ENCODE measurements at places on chromosomes 4 and X.

DNA sequence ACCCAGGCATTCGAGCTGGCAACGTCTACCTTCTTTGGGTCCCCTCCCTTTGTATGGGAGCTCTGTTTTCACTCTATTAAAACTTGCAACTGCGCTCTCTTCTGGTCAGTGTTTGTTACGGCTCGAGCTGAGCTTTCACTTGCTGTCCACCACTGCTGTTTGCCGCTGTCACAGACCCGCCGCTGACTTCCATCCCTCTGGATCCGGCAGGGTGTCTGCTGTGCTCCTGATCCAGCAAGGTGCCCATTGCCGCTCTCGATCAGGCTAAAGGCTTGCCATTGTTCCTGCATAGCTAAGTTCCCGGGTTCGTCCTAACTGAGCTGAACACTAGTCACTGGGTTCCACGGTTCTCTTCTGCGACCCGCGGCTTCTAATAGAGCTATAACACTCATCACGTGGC, 183.5 kb upstream of the GALNTL6 start:
- no peak for DNase-seq

- DNase-seq = no peak
These were observed 56.0 kb downstream of the TMEM131L start for GRCh38 chr4:153521999-153522801.

DNA sequence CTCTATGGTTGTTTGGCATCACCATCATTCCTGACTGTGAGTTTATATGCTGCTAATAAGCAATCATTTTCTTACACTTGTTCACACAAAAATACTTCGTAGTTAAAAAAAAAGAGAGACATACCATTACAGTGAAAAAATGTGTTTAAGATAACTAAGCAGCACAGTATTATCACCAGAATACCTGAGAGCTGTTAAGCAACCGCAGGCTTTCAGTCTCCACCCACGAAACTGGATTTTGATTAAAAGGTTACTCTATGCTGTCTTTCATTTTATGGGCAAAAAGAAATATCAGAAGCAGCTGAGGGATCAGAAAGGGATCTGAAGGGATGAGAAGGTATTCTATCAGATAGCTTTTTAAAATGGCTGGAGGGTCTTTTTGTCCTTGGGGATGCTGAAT, 148.3 kb downstream of the NEK1 start:
- DNase-seq = no peak

- DNase-seq = peak; percentile 56
These were observed 51.8 kb downstream of the TLR10 start for GRCh38 chr4:38730830-38731646.

GRCh38 chrX:8289523-8289922, 118.5 kb upstream of the VCX2 start:
- DNase-seq = no peak

DNA sequence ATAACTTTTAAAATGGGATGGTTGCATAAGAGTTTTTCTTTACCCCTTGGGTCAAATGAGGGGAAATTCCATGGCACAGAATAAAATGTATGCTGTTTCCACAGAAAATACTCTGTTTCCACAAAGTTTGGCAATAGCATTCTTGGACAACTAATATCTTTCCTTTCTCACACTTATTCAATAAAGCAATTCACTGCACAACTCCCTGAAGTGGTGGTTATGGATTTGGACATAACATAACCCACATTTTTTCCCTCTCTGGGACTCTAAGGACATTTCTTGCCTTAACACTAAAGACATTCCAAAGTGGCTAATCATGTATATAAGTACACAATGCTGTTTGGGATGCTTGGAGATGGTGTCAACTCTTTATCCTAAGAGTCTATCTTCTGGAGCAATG, 51.7 kb upstream of the GPM6B start:
- no peak for DNase-seq

DNA sequence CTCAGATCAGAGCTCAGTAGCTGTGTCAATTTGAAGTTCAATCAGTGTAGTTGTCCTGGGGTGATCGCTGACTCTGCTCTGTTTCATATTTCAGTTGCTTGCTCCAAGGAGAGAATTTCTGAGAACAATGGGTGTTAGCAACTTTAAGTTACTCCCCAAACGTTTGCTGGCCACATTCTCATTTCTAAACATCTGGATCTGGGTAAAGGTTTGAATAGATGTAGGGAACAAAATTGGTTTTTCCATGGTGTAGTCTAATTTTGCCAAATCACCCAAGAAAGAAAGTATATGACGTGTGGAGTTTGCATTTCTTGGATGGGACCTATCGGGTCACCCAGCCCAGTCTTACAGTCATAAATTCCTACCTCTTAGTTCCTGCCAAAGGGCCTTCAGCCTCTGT, 103.7 kb downstream of the AKAP4 start:
- DNase-seq = no peak

GRCh38 chr4:140569307-140569638, 512 bp upstream of the UCP1 start:
- DNase-seq = no peak

DNA sequence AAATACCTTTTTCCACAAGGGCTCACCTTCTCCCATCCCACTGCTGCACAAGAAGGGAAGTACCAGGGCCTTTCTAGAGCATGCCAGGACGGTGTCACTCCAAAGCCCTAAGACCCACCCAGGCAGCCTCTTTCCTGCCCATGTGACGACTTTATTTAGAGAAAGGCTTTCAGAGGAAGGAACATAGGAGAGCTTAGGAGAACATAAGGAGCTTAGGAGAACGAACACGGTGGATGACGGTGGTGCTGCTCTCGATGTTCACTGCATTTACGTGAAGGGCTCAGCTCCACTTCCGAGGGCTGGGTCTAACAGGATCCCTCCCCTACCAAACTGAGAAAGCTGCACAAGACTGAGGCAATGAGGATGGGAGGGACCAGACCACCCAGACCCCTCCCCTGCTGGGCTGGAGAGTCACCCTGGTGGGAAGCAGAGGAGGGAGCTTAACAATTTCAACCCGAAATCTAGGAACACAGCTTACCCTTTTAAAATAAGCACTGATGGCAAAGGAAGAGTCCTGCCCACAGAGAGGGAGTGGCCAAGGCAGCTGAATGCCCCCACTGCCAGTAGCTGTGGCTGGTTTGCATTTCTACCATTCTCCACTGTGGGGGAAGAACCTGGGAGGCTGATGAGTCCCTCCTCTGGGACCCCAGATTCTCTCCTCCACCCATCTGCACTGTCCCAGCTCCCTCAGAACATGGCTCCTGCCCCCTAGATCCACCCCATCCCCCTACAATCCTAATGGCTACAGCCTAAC, 29.8 kb downstream of the ZFYVE28 start:
- DNase-seq = no peak

GRCh38 chr4:143391261-143391660, 54.6 kb downstream of the GAB1 start:
- DNase-seq = no peak

- DNase-seq = no peak
These were observed 20.6 kb upstream of the PPP2R2C start for GRCh38 chr4:6492861-6493657.

DNA sequence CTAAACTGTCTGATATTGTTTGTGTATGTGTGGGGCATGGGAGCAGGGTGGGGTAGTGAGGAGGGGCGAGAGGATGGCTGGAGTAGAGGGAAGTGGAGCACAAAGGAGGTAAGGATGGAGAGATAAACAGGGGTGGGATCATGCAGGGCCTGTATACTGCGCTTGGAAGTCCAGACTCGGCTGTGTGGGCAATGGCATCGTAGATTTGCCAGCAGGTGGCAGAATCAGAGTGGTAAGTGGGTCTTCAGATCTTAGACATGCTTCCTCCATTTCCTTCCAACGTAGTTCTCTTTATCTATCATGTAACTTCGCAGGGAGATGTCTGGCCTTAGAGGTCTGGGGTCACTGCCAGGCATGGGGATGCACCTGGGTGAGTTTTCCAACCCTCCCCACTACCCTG, 155.5 kb downstream of the PDGFRA start:
- DNase-seq = no peak

DNA sequence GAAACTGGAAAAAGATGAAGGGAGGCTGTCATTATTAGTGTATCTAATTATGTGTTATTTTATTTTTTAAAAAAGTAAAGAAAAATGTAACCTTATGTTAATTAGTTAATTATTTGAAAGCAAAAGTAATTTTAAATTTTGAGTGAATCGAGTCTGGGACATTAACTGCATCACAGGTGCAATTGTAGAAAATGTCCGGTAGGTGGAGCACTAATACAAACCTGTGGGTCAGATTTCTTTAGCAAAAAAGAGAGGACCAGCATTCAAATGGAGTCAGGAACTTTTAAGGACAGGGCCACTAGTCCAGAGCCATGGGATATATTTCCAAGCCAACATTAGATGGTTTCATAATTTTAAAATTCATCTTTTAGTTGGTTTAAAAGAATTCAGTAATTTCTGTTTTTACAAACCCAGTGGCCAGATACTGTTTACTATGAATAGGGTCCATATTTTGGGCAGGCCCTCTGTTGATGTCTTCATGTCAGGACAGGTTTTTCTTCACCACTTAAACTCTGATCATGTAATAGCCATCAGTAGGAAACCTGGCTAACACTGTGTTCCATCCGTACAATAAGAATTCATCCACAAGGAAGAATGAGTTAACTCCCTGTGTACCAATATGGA, 27.2 kb downstream of the BST1 start:
- DNase-seq = peak; percentile 33

- no peak for DNase-seq
These were observed 118.9 kb downstream of the RAB28 start for GRCh38 chr4:13365195-13365594.

GRCh38 chr4:103073792-103074438, 2.6 kb downstream of the SLC9B2 start:
- no peak for DNase-seq

DNA sequence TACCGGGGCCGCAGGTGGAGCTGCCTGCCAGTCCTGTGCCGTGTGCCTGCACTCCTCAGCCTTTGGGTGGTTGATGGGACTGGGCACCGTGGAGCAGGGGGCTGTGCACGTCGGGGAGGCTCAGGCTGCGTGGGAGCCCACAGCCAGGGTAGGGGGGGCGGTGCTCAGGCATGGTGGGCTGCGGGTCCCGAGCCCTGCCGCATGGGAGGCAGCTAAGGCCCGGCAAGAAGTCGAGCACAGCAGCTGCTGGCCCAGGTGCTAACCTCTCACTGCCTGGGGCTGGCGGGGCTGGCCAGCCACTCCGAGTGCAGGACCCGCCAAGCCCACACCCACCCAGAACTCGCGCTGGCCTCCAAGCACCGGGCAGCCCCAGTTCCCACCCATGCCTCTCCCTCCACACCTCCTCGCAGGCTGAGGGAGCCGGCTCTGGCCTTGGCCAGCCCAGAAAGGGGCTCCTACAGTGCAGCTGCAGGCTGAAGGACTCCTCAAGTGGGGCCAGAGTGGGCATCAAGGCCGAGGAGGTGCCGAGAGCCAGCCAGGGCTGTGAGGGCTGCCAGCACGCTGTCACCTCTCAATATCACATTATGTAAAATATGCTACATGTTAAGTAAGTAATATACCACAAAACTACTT, 104.1 kb downstream of the COX7B2 start:
- DNase-seq = no peak

DNA sequence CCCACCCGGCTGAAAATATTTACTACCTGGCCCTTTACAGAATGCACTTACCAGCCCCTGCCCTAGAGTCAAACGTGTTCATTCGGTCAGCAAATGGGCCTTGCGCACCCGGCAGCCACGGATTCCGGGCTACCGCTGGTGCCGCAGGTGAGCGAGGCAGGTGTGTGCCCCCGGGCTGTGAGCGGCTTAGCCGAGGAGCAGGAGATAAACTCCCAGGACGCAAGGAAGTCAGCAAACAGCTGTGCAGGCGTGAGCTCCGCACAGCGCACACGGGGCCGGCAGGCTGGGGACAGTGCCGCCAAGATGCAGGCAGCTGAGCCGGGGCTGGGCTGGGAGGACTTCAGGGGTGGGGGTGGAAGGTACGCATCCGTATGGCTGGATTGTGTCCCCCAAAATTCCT, 211.2 kb upstream of the PSAPL1 start:
- no peak for DNase-seq

GRCh38 chrX:86579777-86580176, 431.5 kb downstream of the DACH2 start:
- DNase-seq = no peak

- DNase-seq = no peak
These were observed 315.1 kb upstream of the ADGRL3 start for GRCh38 chr4:60885011-60885410.

DNA sequence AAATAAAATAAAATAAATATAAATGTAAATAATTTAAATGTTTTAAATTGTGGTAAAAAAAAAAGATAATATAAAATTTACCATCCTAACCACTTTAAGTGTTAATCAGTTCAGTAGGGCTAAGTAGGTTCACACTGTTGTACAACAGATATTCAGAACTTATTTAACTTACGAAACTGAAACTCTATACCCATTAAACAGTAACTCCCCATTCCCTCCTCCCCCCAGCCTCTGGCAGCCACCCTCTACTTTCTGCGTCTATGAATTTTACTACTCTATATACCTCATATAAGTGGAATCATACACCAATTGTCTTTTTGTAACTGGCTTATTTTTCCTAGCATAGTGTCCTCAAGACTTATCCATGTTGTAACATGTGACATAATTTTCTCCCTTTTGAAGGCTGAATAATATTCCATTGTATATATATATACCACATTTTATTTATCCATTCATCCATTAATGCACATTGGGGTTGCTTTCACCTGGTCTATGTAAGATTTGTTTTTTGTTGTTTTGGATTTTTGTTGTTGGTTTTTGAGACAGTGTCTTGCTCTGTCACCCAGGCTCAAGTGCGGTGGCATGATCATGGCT, 32.5 kb upstream of the ELF2 start:
- no peak for DNase-seq

GRCh38 chr4:26533685-26534084, 43.4 kb upstream of the CCKAR start:
- no peak for DNase-seq

All from HFF-Myc (cell line).